ENCODE measurements at places on chromosomes 1 and 21.

DNA sequence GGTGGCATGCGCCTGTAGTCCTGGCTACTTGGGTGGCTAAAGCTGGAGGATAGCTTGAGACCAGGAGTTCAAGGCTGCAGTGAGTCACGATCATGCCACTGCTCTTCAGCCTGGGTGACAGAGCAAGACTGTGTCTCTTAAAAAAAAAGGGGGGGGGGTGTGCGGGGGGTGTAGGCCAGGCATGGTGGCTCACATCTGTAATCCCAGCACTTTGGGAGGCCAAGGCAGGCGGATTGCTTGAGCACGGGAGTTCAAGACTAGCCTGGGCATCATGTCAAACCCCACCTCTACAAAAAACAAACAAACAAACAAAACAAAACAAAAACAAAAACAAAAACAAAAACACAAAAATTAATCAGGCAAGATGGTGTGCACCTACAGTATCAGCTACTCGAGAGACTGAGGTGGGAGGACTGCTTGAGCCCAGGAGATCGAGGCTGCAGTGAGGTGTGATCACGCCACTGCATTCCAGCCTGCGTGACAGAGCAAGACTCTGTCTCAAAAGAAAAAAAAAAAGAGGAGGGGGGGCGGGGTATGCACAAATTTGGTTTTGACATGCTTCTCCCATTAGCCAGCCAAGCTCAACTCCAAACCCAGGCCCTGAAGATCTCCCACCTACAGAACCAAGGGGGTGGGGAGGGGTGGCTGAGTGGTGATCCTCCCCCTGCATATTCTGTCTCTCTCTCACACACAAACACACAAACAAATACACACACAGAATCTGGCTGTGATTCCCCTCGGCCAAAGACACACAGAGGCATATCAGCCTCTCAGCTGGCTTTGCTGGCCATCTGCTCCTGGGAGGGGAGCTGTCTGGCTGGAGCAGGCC is 3.1 kb downstream of the PTAFR start:
- no peak for DNase-seq

DNA sequence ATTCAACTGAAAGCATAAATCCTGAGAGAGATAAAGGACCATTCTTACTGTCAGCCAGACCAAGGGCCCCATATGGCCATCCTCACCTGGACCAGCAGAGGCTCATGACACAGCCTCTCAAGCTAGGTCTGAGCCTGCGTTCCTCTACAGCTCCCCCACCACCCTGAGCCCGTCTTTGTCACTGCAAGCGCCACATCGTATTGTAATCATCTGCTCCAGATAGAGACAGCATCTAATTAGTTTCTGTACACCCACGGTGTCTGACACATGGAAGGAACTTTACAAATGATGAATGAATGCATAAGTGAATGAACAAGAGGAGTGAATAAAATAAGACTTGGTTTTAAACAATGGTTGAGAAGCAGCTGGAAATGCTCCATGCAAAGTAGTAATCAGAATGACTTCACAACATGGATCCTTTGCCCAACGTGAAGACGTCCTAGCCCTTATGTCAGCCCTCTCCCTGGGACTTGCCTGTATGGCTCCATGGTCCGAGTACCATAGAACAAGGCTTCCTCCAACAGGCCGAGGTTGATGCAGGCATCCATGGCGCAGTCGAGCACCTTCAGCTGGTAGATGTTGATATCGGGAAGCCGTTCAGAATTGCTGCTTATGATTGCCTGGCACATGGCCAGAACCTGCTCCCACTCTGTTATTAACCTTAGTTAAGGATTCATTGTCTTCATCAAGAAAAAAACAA is 648.9 kb downstream of the SMYD3 start:
- no peak for DNase-seq

DNA sequence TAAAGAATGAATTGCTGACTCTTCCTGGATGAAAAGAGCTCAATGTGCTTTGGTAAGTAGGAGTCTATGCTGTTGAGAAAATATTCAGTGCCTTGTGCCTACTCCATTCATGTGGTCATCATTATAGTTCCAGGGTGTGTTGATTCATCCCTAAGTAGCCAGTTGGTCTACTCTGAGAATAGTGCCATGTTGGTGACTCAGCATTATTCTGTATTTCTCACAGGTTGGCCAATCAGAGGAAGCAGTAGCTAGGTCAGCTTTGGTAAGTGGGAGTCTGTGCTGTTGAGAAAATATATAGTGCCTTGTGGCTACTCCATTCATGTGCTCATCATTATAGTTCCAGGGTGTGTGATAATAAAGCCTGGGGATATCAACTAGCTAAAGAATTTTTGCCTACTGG is 397.3 kb downstream of the AGBL4 start:
- DNase-seq, result no peak

DNA sequence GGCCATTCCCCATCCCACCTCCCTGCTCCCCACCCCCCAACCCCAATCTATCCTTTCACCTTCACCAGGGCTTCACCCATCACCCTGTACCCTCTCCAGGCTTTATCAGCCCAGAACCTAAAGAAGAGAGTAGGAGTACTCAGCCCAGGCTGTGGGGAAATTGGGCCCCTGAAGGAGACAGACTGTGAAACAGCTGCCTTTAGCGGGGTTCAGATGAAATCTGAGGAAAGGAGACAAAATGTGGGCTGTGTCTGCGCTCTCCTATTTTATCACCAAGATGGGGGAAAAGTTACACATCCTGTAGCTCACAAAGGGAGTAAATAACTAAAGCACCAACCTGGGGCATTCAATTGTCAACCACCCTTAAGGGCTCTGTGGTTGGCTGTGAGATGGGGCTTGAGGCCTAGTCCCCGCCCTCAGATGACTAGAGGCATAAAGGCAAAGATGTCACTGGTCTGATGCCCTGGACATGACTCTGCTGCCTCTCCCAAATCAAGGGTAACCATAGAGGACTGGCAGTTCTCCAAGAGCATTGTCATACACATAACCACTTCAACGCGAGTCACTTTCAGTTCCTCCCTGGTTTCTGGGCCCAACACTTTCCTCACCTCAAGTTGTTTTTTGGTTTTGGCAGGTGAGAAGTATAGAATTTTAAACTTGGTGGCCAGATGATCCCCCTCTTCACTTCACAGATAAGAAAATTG is 30.0 kb downstream of the SLC27A3 start:
- peak; percentile 70 for DNase-seq

GRCh38 chr21:40936178-40936577 is 89.2 kb upstream of the DSCAM start:
- no peak for DNase-seq

- DNase-seq, result no peak
Observed at GRCh38 chr1:56345831-56346230, 233.5 kb downstream of the PLPP3 start.

DNA sequence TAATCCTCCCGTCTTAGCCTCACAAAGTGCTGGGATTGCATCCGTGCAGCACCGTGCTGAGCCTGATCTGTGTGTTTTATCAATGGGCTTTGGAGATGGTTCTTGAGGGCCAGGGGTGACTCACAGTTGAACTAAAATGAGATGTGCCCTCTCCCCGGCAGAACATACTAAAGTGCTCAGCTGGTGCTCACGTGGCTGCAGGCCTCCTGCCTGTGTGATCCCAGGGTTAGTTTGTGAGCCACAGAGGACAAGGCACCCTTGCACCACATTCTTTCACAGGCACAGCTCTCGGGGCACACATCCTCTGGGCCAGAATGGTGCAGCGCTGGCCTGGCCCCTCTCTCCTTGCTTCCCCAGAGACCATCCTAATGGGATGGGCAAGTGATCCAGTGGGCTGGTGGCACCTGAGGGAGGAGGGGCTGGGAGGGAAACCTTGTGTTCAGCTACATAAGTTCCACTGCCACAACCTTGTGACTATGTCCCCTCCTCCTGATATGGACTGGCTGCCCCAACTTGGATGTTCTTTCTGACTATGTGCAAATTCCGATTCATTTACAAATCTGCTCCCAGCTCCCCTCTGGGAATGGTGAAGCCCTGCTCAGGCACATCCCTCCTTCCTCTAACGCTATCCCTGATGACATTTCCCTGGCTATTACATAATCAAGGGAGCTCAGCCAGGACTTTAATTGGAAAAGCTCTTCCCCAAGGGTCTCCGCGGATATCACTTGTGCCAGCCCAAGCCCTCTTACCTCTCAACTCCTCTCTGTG is 197.0 kb upstream of the EDN2 start:
- DNase-seq, result no peak

- no peak for DNase-seq
Observed at GRCh38 chr1:16920951-16921350, 780 bp upstream of the CROCC start.

GRCh38 chr1:39360731-39361130 is 130.7 kb upstream of the BMP8A start:
- peak; percentile 96 for DNase-seq

- DNase-seq, result peak; percentile 54
Observed at GRCh38 chr1:37478451-37478881, 4.1 kb downstream of the ZC3H12A start.

DNA sequence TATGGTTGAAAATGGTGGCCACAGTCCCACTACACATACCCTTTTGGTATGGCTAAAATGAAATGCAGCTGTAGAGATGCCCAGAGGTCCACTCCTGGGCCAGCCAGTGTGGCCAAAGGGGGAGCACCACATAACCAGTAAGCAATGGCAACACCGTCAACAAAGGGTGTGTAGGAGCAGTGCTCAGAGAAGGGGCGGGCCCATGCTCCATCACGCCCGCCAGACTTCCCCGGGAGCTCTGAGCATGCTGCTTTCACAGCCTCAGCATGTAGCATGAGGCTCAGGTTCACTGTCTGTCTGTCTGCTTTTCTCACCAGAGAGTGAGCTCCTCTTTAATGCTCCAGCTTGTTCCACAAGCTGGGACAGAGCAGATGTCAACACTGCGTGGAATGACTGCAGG is 537.6 kb downstream of the MATN1 start:
- DNase-seq, result no peak

DNA sequence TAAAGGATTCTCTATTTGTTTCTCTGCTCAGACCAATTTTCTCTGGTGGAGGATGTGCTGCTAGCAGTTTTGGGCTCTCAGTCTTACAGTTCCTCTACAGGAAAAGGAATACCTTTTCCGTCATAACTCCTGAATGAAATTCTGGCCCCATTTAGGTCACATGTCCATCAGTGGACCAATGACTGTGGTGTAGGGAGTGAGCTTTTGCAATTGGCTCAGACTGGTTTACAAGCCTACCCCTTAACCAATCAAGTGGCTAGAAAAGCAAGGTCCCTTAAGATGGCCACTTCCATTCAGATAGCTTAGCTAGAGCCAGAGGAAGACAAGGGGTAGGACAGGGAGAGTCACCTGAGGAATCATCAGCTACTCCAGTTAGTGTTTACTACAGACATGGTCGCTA is 16.4 kb upstream of the ZNF281 start:
- DNase-seq, result no peak

DNA sequence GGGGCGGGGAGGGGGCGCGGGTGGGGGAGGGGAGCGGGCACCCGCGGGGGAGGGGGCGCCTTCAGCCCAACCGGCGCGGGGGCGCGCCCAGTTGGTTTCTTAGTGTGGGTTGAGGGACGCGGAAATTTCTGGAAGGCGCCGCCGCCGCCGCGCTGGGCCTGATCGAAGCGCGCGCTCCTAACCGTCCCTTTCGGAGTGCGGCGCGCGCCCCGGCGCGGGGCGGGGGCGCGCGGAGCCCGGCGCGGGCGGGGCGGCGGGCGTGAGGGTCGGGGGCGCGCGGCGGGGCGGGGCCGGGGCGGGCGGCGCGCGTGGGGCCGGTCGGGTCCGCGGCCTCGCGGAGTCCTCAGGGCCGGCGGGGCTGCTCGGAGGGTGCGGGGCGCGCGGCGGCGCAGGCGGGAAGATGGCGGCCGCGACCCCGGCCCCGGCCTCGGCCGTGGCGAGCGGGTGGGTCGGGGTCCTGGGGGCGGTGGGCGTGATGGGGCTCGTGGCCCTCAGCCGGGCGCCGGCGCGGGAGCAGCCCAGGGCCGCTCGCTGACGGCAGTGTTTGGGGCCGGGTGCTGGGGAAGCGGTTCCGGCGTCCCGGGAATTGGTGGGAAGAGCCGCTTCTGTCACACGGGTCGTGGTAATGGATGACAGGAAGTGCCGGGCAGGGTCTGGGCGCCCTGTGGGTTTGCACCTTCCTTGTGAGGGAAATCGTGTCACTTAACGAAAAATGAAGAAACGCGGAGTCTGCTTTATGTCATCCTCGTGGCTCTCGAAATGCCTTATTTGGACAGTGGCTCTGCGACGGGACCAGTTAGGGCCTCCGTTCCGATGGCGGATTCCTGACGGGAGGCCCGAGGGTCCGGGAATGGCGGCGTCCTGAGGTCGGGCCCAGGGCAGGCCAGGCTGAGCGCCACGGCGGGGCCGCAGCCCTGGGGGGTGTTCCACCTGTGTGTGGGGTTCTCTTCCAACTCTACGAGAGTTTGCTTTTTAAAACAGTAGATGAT is 764 bp downstream of the PKNOX1 start:
- peak; percentile 54 for DNase-seq

DNA sequence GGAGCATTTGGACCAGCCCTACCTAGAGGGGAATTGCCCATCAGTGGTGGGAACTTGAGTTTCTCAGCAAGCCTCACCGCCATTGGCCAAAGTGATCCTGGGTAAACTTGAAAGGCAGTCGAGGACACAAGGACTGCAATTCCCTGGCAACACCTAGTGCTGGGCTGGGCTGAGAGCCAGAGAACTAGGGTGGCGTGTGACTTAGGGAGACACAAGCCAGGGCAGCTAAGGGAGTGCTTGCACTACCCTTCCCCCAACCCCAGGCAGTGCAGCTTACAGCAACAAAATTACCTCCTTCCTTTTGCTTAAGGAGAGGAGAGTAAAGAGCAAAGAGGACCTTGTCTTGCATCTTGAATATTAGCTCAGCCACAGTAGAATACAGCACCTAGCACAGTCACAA is 176.9 kb upstream of the PRMT6 start:
- DNase-seq, result no peak
